T-helper 22 cell (primary cell): ENCODE measurements at places on chromosomes 11 and 22.
A peak's percentile ranks its signal among the peaks of the same experiment; 100 is the strongest.

GRCh38 chr22:47296405-47297260 lies 534.2 kb downstream of the TBC1D22A start:
- no peak for DNase-seq

DNA sequence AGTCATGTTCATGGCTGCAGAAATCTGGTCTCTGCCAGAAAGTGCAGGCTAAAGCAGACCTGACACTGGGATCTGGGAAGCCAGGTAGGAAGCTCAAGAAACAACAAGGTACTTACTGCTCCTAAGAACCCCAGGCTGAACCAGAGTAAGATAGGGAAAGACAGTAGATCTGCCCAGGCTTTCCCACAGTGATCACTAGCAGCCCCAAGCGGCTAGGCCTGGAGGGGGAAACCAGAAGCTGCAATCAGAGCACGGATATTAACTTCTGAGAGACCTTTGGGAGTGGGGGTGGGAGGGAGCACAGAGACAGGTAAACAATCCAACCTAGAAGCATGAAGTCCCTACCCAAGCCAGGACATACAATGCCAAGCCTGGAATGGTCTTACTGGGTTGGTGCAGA lies 135.2 kb upstream of the C11orf58 start:
- no peak for DNase-seq

DNA sequence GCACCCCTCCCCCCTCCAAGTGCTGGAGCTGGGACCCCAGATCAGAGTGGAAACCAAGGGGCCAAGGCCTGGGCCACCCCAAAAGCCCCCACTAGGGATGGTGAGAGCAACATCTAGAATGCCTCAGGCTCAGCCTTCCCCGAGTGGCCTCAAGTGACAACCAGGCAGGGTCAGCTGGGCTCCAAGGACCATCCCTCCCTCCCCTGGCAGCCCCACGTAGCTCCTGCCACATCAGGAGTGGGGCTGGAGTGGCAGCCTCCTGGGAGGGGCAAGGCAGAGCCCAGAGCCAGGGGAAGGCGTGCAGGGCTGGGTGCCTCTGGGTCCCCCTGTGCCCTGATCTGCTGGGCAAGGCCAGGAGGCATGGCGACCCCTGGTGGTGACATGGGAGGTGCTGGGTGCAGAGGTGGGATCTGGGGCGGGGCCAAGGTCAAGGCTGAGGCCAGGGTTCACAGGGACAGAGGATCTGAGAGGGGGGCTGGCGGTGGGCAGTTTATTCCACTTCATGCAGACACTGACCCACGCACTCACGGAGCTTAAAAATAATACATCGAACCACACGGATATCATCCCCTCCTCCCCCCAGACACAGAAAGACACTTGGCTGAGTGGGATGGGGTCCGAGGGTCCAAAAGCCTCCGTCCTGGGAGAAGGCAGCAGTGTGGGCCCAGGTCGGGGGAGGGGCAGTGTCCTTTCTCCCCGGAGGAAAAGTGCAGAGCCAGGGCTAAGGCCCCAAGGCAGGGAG lies 15.8 kb upstream of the EHD1 start:
- DNase-seq, result peak; percentile 67

- DNase-seq, result no peak
These were observed 83.6 kb upstream of the ZBED5 start for GRCh38 chr11:10941414-10941813.

GRCh38 chr22:35150183-35151107 lies 84.5 kb downstream of the ISX start:
- no peak for DNase-seq
